ENCODE measurements at places on chromosomes 1 and 21.

- DNase-seq = no peak
Measured at GRCh38 chr1:4684136-4684535, 29.7 kb downstream of the AJAP1 start.

DNA sequence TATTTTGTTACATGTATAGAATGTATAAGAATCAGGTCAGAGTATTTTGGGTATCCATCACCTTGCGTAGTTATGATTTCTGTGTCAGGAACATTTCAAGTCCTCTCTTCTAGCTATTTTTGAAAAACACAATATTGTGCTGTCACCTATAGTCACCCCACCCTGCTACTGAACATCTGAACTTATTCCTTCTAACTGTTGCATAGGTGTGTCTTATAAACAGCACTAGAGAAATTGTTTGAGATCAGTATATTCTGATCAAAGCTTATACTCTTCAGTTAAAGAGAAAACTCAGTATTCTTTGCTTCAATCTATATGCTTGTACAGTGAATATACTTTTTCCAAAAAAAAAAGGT is 96.0 kb downstream of the ASH1L start:
- no peak for DNase-seq

DNA sequence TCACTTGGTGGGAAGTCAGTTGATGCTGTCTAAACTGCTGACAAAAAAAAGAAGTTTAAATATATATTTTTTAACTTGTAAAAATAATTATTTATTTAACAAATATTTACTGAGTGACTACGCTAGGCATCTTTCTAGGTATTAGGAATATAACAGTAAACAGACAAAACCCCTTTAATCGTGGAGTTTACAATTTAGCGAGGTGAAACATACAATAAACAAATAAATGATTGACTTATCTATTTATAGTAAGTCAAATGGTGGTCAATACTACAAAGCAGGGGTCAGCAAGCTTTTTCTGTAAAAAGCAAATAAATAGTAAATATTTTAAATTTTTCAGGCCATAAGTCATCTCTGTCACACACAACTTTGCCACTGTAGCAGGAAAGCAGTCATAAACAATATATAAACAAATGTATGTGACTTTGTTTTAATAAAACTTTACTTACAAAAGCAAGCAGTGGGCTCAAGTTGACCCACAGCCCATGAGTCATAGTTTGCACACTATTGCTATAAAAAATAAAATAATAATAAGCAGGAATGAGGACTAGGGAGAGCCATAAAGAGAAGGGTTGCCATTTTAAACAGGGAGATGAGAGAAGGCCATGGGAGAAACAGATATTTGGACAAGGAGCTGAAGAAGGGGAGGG is 263.9 kb downstream of the PLPP3 start:
- DNase-seq = no peak

- DNase-seq = no peak
Measured at GRCh38 chr1:29521811-29522580, 285.7 kb downstream of the PTPRU start.

- DNase-seq = no peak
Measured at GRCh38 chr1:107480548-107481415, 339.9 kb downstream of the NTNG1 start.

DNA sequence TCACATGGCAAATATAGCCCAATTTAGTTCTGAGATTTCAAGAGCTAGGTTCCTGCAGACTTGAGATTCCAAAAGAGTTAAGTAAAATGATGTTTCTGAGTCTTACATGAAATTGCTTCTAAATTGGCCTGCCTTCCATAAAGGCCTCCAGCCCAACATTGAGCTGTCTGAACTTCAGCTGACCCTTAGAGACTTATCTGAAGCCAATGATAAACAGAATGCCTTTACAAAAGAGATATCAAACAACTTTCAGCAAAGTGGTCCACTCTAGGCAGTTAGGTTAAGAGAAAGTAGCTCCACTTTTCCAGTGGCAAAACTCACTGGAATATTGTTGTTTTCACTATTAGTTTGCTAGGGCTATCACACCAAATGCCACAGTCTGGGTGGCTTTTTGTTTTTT is 6.3 kb upstream of the RC3H1 start:
- no peak for DNase-seq

- no peak for DNase-seq
Measured at GRCh38 chr21:28938726-28939125, 54.0 kb downstream of the LTN1 start.

GRCh38 chr1:145837656-145838055 is 7.8 kb upstream of the NUDT17 start:
- no peak for DNase-seq

DNA sequence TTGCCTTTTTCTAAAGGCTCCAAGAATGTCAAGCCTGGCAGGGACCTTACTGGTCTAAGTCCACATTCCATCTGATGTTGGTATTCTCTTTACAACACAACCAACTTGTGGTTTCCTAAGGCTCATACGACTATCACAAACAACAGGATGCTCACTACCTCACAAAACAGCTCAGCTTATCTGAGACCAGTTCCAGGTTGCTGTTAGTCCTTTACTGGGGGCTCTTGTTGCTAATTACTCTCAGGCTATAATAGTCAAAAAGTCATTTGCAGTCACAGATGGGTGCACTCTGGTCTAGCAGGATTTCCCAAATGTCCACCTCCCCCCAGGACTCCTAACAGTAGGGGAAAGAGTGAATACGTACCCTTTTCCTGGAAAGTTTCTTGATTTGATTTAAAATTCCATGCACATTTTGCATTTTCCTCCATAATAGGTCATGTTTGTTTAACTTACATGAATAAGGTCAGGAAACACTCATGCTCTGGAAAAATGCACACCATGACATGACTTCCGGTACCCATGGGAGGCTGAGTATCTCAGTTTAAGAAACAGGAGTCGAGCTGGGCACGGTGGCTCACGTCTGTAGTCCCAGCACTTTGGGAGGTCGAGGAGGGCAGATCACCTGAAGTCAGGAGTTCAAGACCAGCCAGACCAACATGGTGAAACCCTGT is 16.0 kb downstream of the LCK start:
- DNase-seq = no peak

DNA sequence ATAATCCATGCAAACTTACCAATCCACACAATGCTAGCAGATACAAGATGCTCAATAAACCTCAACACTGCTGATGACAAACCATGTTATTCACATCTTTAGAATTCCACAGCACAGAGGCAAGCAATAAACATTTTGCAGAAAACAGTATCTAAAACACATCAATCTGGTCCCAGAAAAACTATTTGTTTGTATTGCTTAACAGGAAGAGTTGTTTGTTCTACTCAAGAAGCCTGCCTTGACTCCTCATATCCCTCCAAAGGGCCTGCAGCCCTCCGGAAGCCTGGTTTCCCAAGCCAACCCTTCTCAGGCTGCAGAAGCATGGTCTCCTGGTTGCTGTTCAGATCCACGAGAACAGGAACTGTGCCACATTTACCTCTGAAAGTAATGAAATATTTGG is 139.7 kb downstream of the RERE start:
- no peak for DNase-seq

DNA sequence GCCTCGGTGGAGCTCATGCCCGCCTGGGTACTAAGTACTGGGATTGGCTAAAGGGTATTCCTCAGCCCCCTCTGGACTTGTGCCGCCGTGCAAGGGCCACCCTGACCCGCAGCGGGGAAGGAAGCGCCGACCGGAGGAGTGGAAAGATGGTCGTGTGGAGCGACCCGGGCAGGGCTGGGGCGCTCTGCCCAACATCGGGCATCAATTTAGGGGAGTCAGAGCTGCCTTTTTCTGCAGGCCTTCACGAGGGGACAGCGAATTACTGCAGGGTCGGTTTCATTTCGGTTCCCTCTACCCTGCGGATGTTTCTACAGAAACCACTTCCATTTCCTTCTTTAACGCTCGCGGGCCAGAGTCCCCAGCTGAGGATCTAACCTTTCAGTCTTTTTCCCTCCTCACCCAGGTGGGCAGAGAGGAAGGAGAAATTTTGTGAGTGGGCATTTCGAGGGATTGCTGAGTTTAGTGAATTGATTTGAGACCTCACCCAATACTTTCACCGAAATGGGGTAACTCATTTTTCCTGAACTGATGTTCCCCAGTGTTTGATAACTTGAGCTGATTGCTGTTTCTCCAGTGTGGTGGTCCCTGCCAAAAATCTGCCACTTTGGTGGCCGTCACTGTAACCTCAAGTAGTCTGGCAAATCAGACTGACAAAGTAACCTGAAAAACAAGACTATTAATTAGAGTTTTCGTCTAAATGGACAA is 1.1 kb downstream of the TOR1AIP1 start:
- DNase-seq = no peak

- DNase-seq = peak; percentile 9
Measured at GRCh38 chr21:31180256-31181081, 142.2 kb upstream of the KRTAP19-8 start.

DNA sequence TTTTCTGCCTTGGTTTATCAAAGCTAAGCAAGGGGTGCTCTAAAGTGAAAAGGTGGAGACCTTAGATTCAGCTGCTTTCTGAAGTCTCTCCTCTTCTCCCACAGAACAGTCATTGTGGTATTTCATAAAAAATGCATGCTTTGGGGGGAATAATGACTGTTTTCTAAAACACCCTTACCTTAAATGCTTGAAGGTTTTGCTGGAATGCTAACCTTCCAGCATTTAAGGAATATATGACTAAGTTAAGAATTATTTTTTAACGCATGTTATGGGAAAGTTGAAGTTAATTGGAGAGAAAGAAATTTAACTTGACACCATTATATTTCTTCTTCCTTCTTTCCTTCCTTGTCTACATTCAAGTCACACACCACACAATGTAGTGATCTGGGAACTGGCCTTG is 162.5 kb downstream of the ROR1 start:
- no peak for DNase-seq

DNA sequence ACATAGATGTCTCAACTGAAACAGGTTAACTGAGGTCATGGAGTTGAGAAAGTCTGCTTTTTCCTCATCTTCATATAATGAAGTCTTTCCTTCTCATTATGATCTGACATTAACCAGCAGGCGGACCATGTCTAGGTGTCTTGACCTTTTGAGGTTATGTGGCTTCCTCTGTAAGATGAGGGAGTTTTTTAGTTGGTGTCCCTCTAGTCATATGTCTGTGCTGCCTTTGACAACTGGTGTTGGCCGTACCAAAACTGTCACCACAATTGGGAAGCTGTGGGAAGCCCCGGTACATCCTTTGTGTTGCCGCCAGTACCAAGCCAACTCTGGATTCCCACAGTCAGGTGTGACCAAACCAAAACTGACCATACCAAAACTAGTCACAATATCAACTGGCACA is 105.1 kb downstream of the PBX1 start:
- no peak for DNase-seq

DNA sequence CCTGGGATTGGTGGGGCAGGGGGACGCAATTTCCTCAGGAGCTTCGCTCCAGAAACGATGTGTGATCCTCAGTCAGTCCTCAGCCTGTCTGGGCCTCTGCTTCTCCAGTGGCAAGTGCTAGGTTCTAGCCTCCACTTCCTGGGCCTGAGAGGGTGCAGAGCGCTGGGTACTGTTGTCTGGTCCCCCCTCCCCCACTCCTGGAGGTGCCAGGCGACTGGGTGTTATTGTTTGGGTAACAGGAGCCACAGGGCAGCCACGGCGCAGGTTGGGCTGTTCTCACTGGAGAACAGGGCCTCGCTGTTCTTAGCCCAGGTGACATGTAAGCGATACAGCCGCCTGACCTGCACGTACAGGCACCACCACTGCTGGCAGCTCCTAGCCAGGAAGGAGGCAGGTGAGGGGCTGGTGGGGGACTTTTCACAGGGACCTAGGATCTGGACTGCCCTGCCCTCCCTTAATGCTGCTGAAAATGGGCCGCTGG is 2.1 kb downstream of the RPS6KA1 start:
- DNase-seq = no peak

GRCh38 chr1:61412601-61413000 is 312.3 kb downstream of the TM2D1 start:
- DNase-seq = no peak

- DNase-seq = no peak
Measured at GRCh38 chr21:35476621-35477395, 427.7 kb upstream of the RUNX1 start.

DNA sequence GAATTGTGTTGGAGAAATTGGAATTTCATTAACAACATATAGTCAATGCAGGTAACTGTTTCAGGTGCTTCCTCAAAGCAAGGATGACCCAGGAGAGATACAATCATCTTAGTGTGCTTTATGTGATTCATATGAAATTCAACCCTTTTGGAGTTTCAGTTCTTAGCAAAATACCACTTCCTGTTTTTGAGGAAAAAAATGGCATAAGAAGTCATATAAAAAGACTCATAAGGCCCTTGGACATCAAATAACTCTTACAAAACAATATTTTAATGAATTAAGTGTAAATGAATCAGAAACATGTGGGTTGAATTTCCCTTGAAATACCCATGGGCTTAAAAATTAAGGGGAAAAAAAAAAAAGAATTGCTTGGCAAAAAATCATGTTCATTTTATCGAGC is 926.6 kb downstream of the LTN1 start:
- DNase-seq = no peak

- DNase-seq = no peak
Measured at GRCh38 chr1:1527092-1527816, 13.2 kb downstream of the TMEM240 start.

DNA sequence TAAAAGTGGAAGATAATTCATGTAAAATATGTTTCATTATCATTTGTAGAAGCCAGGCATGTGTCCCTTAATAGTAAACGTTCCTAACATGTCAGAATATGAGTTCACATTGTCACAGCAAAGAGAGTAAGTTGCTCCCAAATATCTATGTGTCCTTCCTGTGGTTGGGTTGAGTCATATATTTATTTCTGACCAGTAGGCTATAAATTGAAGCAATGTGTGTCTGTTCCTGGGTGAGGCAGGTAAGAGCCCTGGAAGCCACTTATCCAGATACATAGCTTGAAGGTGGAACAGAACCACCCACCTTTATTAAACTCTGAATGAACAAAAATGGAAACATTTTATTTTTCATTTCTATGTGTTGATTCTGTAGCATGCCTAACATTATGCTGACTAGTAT is 2251.6 kb downstream of the NCAM2 start:
- DNase-seq = no peak

DNA sequence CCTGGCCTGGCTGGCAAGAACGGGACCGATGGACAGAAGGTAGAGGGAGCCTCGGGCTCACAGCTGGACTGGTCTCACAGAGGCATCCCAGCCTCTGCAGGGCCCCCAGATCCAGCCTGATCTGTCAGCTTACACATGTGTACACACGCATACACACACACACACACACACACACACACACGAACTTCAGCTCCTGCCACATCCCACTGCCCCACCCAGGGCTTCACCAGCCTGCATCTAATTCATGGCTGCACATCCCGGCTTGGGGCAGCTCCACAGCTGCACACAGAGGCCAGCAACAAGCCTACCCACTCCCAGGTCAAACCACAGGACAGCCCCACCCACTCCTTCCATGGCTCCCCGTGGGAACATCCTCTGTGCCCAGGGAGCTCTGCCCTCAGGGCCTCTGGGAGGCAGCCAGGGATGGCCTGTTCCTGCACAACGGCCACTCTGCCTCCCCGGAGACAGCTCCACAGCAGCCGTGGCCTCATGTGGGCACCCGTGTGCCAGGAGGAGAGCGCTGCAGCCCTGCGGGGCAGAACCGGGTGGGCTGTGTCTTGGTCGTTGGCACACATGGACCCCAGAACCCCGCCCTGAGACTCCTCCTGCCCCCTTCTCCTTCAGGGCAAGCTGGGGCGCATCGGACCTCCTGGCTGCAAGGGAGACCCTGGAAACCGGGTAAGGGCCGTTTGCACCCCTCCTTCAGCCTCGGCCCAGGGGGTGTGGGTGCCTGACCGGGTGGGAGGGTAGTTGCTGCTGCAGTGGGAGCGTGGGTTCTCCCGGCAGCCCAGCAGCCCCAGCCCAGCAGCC is 19.1 kb downstream of the COL6A2 start:
- DNase-seq = no peak

Data from NCI-H1436 (cell line).